ENCODE measurements at places on chromosomes 5 and 9.

- DNase-seq = no peak
Observed at GRCh38 chr5:116428966-116429365, 145.7 kb downstream of the SEMA6A start.

DNA sequence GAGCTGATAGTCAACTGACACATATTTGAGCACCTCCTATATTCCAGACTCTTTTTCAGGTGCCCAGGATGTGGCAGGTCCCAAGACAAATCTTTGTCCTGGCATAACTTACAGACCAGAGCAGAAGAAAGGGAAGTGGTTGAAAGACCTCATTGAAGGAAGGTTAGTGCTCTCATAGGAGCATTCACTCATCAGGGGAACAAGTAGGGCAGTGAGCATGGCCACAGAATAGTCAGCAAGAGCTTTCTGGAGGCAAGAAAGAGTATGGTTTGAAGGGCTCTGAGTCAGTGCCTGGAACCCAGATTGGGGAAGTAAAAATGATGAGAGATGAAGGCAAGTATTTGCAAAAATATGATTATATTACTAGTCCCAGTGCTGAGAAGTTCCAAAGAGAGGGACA is 25.0 kb upstream of the ERMP1 start:
- peak; percentile 67 for DNase-seq

GRCh38 chr9:11457825-11458790 is 845.3 kb upstream of the PTPRD start:
- DNase-seq = no peak

- DNase-seq = no peak
Observed at GRCh38 chr5:6818594-6819511, 105.6 kb downstream of the TENT4A start.

GRCh38 chr5:86118542-86118941 is 499.2 kb upstream of the COX7C start:
- DNase-seq = peak; percentile 38

GRCh38 chr9:14271093-14271673 is 42.8 kb downstream of the NFIB start:
- no peak for DNase-seq

GRCh38 chr9:73981405-73981804 is 515.7 kb upstream of the RORB start:
- no peak for DNase-seq

DNA sequence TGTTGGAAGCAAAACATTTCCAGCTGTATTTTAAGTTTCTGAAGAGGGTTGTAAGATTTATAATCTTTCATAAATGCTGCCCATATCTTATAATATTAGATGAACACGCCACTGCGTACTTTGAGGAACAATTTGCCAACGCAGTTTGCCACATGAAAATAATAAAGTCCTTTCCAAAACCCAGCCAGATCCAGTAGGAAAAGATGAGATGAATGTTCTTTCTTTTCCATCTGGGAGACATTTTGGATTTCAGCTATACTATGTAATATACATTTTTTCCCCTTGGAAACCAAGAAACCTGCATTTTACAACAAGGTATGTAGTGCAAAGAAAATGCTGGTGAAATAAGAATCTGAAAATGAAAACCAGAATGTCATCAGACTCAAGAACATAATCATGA is 125.4 kb downstream of the NFIB start:
- DNase-seq = no peak

DNA sequence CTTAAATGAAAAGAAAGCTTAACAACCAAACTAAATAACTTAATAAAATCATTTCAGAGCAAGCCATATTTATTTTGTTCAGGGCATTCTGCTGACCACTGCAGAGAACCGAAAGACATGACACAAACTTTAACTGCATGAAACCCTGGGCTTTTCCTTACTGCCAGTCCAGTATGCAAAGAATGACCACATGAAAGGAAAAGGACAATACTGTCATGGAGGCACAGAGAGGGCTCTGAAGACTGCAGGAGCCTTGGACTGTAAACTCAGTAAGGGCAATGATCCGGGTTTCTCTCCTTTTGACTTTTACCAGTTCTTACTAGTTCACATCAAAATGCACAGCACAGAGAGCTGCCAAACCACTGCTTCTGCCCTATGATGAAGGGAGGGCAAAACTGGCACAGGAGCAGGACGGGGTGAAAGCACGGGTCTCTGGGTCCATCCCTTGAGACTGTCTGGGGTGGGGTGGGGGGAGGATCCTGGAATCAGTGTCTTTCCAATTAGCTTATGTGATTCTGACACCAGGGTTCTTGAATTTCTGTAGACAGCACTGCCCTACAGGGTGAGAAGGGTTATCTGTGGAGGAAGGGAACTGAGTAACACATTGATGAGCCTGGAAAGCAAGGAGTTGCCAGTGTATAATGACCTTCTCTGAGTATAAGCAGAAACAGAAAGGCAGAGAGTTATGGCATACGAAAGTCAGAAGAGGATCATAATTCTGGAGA is 44.7 kb downstream of the RNF130 start:
- DNase-seq = no peak

GRCh38 chr9:137383784-137384756 is 38.9 kb downstream of the EXD3 start:
- no peak for DNase-seq

DNA sequence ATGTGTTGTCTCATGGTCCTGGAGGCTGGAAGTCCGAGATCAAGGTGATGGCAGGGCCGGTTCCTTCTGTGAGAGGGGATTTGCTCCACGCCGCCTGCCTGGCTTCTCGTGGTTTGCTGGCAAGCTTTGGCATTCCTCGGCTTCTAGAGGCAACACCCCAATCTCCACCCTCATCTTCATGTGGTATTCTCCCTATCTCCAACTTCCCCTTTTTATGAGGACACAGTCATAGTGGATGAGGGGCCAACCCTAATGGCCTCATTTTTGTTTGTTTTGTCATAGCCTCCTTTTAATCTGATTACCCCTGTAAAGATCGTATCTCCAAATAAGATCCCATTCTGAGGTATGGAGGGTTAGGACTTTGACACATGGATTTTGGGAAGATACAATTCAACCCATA is 41.7 kb upstream of the CLK4 start:
- peak; percentile 70 for DNase-seq

DNA sequence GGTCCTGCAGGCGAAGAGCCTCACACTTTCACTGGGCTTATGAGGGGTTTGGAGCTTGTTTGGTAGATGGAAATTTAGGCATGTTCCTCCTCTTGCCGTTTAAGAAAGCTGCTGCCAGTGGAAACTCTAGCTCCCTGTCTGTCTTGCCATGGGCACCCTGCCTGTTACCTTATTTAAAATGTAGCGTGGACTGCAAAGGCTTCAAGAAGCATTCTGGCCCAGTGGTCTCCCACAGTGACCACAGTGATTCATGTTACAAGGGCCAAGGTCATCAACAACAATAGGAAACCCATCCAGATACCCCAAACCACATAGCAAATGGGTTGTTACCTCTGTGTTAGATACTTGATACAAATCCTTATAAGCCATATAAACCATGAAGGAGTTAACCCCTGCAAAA is 96.6 kb downstream of the DPYSL3 start:
- no peak for DNase-seq

DNA sequence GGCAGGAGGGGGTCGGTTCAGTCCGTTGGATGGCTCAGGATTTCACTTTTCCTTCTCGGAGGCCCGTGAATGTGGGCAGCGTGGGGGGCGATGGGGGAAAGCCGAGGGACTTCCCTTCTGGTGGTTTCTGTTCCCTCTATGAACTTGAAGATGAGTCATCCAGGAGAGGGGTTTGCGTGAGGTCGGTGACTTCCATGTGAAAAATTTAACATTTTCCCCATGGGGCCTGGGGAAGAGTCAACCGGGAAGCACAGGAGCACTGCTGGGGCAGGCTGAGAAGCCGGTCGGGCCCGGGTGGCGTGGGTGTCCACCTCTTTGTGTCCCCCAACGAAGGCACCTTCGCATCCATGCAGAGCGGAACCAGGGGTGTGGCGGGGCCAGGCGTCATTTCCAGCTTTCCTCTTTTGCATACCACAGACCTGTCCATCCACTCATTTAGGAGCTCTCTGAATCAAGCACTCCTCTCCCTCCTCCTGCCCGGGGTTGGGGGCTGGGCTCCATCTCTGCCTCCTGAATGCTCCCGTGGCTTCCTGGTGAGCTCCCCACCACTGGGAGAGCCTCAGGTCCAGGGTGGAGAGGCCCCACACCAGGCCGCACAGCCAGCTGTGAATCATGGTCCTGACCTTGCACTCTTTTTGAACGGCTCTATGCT is 68.4 kb downstream of the ANKRD33B start:
- peak; percentile 28 for DNase-seq

DNA sequence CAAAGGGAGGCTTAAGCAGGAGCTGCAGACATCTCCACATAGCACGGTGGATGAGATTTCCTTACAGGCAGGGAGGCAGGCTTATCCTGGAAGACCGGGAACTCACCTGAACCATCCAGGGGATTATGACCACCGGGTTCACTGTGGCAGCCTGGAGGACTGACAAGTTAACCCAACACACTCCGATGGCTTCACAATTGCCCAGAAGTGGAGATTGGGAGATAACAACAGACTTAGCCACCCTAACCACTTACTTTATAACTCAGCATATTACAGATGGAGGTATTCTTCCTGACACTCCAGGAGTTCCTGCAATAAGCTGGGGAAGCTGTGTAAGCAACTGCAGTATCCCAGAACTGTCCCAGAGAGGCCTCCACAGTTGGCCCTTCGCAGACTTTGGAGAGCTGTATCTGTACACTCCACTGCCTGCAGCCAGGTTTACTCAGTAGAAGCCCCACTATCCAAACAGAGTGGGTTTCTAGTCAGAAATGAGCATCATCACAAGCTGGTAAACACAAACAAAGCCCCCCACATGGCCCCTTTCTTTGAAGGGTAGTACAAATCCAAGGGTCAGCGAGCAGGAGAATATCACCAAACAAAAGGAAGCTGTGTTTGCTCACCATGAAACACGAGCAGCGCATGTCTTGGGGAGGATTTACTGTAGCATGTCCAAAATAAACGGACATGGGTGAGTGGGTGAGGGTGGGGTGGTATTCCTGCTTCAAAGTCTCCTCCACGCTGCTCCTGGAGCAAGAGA is 462.2 kb downstream of the RASEF start:
- no peak for DNase-seq

- DNase-seq = no peak
Observed at GRCh38 chr5:110544603-110545002, 181.9 kb downstream of the TMEM232 start.

DNA sequence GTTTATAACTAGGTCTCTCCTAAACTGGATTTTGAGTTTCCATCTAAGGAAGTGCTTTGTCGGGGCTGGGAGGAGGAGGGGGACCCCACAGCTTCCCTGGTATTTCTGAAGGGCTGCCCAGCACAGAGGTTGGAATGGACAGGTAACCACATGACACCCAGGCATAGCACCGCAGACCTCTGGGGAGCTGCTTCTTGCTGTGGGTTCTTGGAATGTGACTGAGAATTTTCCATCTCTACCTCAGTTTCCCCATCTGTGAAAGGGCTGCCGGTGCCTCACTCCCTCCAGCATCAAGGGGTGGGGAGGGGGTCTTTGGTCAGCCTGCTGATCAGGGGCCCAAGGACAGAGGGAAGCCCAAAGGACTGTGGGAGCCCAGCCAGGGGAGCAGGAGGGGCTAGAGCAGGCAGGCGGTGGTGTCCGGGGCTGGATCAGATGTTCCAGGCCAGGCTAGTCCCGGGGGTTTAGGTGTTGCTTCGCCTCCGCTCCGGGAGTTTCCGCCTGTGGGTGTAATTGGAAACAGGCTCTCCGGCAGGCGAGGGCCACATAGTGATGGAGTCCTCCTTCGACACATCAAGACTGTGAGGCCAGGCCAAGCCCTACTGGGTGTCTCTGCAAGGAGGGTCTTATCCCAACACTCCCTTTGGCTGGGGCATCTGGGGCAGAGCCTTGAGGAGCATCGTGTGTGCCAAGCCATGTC is 3.3 kb downstream of the OLFML2A start:
- DNase-seq = no peak

DNA sequence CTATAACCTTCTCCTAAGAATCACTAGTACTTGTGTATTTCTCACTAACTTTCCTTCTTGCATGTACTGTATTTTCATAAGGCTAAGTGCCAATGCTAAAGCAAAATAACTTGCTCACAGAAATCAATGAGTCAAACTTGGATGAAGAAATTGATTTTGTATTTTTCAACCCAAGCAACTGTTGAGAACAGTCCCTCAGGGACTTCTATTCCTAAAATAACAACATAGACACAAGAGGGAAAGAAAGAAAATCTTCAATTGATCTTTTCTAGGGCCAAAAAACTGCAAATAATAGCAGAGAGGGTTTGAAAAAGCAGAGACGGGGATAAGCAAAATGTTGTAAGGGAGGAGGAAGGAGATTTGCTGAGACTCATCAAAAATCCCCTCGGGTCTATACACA is 69.8 kb downstream of the HABP4 start:
- no peak for DNase-seq

GRCh38 chr9:70539001-70539400 is 124.5 kb upstream of the KLF9 start:
- no peak for DNase-seq

GRCh38 chr5:5421149-5421960 is 1.1 kb upstream of the ICE1 start:
- DNase-seq = peak; percentile 47

- no peak for DNase-seq
Observed at GRCh38 chr5:68919988-68920490, 173.8 kb upstream of the SLC30A5 start.

DNA sequence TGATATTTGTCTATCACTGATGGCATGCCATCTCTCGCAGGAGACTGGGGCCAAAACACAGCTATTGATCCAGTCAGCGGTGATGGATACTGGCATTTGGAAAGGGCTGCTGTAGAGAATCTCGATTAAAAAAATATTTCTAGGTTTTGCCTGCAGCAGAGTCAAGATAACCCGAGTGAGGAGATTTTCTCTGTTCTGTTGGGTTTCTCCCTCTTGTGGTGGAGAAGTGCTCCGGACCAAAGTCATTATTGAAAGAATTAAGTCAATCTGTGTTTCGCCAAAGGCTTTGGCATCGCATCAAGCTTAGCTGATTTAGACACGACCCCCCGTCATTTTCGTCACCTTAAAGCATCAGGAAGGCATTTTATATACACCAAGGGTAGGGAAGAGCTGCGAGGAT is 97.1 kb upstream of the IRX2 start:
- no peak for DNase-seq

DNA sequence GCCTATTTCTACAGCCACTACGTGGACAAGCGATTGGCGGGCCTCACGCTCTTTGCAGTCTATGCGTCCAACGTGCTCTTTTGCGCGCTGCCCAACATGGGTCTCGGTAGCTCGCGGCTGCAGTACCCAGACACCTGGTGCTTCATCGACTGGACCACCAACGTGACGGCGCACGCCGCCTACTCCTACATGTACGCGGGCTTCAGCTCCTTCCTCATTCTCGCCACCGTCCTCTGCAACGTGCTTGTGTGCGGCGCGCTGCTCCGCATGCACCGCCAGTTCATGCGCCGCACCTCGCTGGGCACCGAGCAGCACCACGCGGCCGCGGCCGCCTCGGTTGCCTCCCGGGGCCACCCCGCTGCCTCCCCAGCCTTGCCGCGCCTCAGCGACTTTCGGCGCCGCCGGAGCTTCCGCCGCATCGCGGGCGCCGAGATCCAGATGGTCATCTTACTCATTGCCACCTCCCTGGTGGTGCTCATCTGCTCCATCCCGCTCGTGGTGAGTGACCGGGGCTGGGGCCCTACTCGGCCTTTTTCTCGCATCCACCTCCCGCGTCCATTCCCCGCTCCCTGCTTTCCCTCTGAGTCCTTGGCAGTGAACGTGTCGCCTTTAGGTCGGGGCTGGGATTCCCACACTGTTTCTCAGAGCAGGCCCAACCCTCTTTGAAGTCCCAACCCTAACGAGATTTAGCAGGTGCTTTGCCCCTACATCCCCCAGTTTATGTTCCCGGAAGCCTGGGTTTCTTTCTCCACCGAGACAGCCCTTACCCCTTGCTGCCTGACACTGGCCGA is 1.8 kb downstream of the PTGER4 start:
- DNase-seq = peak; percentile 70

GRCh38 chr9:77546376-77546950 is 101.7 kb downstream of the GNA14 start:
- no peak for DNase-seq
